ENCODE measurements at places on chromosomes 2 and 18. TPM values are rescaled to one million over a fixed set of nuclear protein-coding genes. Genes with fewer than 3 reads are reported as not detected.

Gene TNS1
- total RNA-seq = 0.13 TPM

Gene GAD1
- total RNA-seq = not detected

Gene HMSD
- total RNA-seq = 1.2 TPM

Gene ACMSD
- total RNA-seq = not detected

Gene UNC50
- total RNA-seq = 35.3 TPM

Gene HNRNPA3
- total RNA-seq = 275 TPM

Gene LYPD6
- not detected for total RNA-seq

Gene CNGA3
- total RNA-seq = not detected

Gene CCDC148
- not detected for total RNA-seq

Gene CCDC141
- 38.8 TPM for total RNA-seq

Gene RABL2A
- 47.1 TPM for total RNA-seq

Gene MBD2
- total RNA-seq = 146 TPM

Gene LCLAT1
- total RNA-seq = 20.1 TPM

Gene APOB
- not detected for total RNA-seq

Gene MRPS9
- 29.1 TPM for total RNA-seq

All from activated B cell treated with CpG ODN at 0.5 μM for 24 hours (primary cell).